Effector CD8-positive, alpha-beta T cell (primary cell): ENCODE measurements at places on chromosomes 5 and 9.

- DNase-seq, result no peak
These were observed 11.0 kb downstream of the RGS3 start for GRCh38 chr9:113474360-113475028.

GRCh38 chr5:171920765-171921391 is 85.6 kb downstream of the FBXW11 start:
- DNase-seq, result no peak

DNA sequence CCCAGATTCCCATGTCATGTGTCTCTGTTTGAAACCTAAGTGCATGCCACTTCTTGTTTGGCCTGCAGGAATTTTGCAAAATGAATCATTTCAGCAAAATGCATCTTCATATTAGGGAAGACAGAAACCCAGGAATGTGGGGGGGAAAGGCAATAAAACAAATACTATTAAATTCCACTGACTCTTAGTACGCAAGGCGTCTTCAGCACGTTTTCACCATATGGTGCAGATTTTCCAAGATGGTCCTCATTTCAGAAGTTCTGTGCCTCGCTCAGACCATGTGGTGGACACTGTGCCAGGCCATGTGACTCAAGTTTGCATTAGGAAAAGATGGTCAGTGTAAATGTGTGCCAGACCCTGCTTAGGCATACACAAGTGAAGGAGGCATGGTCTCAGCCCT is 184.0 kb downstream of the ACTL7B start:
- DNase-seq, result no peak

DNA sequence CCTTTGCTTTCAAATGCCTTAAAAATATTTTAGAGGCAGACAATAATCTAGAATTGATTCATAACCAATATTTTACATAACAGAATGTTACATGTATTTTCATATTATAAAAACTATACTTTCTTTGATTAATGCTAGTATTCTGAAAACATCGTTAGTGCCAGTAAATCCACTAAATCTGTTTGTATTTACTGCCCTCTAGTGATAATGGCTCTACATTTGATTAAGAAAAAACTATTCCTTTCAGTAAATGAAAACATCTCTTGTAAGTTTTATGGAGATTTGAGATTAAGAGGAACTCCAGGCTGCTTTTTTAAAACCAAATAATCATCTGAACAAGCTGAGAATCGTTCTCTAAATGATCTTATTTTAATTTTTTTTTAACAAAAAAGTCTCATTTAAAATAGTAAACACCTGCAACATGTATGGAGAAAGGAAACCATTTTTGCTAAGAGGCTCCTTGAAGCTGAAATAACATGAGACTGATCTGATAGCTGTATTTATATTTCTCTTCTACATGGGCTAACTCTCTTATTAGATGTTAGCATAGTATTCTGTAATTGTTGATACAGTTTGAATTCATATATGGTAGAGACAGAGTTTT is 424.7 kb downstream of the RAB3C start:
- DNase-seq, result no peak

DNA sequence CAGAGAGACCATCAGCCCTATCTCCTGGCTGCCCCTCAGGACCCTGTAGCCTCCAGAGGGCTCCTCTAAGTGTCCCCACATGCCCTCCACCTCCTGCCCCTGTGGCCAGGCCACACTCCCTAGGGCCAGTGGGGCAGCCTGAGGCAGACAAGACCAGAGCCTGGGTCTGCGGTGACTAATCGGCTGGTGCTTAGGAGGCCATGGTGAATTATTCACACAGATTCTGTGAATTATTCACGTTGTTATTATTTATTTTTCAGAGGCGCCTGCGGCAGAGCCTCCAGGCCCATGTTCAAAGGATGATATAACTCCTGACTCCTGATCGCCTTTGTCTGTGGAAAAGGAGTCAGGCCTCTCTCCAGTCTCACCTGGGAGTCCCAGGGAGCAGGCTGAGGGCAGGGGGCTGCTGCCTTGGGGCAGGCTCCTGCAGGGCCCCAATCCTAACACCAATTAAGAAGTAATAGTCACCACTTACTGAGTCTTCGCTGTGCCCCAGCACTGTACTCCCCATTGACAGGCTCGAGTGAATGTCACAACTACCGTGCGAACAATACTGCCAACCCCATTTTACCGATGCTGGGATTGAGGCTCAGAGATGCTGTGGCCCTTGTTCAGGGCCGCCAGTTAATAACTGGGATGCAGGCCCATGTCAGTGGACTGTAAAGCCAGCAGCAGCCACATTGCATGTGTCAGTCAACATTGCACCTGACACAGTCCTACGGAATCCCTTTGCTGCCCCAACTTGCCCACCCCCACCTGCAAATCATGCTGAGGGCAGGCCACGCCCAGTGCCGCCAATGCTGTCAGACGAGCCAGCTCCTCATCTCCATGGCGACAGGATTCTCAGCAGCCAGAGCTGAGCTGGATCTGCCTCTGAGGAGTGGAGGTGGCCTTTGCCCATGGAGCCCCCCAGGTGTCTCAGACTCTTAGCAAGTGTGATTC is 94.9 kb downstream of the PCDH1 start:
- DNase-seq, result no peak

DNA sequence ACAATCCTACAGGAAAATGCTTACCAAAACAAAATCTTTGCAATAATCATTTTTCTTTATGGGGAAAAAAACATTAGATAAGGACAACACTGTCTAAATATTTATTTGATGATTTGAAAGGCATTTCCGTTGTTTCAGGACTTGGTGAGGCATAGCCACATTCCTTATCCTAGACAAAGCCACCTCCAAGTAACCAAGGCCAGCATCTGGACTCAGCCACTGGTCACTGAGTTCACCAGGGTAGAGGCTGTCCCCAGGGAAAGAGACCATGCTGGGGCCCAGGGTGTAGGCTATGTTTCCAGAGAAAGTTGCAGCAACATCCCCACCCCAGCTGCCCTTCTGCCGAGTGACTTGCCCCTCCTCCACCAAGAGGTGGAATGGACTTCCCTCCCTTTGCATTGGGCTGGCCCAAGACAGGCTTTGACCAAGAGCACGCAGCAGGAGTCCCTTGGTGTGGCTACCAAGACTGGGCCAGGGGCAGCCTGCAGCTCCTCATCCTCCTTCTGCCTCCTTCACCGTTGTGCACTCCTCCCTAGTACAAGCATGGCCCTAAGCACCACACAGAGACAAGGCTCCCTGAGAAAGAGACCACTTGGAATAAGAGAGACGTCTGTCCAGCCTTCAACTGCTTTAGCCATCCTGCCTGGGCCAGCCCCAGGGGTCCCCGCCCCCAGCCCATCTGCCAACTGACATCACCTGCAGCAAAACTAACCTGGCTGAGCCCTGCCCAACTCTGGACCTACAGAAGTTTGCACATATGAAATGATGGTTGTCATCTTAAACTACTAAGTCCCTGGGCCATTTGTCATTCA is 68.1 kb upstream of the SPIN1 start:
- no peak for DNase-seq

DNA sequence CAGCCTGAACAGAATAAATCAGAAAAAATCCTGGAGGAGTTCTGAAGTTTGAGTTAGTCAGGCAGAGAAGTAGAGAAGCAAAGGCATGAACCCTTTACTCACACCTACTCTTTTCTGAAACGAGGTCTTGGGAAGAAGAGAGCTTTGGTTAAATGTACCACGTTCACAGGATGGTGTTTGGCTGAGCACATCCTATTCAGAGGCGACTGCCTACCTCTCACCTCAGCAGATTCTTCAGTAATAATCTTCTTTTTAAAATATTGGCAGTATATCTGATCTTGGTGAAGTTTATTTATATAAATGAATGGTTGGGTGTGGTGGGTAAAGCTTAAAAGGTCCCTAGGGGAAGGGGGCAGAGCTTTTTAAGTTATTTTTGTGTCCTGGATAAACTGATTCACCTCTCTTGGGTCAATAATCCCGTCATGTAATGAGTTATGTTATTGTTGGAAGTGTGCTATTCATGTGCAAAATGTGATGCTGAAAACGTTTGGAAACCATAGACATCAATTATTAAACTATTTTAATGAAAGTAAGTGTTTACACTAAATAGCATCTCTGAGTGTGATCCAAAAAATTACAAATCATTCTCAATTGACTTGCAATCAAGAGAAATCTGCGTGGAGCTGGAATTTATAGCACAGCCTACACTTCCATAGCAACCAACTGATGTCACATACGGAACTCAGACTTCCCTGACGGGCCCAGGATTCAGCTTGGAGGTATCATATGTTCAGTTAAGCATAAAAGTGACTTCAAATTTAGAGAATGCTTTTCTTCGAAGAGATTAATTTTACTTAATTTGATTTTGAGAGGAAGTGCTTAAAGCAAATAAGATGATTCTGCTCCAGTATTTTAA is 94.3 kb upstream of the EQTN start:
- DNase-seq, result no peak

DNA sequence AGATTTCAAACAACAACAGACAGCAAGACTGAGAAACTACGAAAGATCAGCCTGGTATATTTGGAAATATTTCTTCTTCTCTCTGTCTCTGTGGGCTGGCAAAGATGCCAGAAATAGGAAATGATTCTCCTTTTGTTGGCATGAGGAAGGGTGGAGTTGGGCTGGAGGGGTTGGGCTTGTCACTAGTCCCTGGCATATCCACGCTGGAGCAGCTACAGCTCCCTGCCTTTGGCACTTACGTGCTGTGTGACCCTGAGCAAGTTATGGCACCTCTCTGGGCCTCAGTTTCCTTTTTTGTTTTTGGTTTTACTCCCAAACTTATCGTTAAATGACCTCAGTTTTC is 354 bp upstream of the KCNMB1 start:
- no peak for DNase-seq

GRCh38 chr9:135858491-135859185 is 48.7 kb downstream of the CAMSAP1 start:
- DNase-seq, result no peak

GRCh38 chr5:93425096-93425495 is 155.9 kb downstream of the NR2F1-AS1 start:
- DNase-seq, result no peak

- DNase-seq, result no peak
These were observed 201.7 kb upstream of the TARS1 start for GRCh38 chr5:33238826-33239695.

DNA sequence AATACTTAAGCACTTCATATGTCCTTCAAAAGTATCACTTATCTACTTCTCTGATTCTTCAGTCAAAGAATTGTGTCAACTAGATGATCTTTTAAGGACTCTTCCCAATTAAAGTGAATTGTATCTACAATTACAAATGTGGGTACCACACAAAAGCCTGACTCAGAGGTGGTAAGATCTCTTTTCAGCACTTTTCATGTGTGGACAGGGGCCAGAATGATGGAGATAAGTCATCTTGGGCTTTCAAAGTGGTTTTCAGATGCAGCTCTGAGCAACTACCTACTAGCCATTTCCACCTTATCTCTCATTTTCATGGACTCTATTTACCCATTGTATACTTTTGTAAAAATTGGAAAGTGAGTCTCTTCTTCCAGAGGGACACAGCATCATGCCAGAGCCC is 8.4 kb downstream of the COX7C start:
- DNase-seq, result no peak

- no peak for DNase-seq
These were observed 390.4 kb upstream of the KIF2A start for GRCh38 chr5:61915646-61916045.

- no peak for DNase-seq
These were observed 27.6 kb upstream of the NREP start for GRCh38 chr5:111784491-111785181.

GRCh38 chr9:116320290-116320689 is 166.7 kb downstream of the PAPPA start:
- DNase-seq, result no peak

GRCh38 chr9:121860744-121861143 is 209.3 kb downstream of the DAB2IP start:
- no peak for DNase-seq

GRCh38 chr5:1763548-1763911 is 36.1 kb downstream of the MRPL36 start:
- peak; percentile 9 for DNase-seq

DNA sequence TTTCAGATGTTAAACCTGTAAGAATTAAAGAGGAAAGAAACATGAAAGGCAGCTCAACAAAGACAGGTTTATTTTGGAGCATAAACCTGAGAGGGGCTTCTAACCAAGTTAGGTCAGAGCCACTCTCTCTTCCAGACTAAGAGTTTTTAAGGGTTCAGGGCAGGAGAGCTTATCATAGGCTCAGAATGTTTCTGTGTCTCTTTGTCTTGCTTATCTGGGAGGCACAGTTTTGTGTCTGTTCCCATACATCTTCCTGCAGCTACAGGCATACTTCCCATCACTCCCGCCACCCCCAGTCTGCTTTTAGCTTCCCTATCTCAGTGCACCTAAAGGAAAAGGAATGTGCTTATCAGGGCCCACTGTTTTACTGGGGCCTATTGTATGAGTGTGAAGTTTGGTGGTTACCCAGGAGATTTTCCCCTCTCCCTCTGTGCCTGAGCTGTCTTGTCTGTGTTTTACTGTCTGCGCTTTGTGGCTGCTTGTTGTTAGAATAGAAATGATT is 21.9 kb downstream of the CD14 start:
- DNase-seq, result no peak

DNA sequence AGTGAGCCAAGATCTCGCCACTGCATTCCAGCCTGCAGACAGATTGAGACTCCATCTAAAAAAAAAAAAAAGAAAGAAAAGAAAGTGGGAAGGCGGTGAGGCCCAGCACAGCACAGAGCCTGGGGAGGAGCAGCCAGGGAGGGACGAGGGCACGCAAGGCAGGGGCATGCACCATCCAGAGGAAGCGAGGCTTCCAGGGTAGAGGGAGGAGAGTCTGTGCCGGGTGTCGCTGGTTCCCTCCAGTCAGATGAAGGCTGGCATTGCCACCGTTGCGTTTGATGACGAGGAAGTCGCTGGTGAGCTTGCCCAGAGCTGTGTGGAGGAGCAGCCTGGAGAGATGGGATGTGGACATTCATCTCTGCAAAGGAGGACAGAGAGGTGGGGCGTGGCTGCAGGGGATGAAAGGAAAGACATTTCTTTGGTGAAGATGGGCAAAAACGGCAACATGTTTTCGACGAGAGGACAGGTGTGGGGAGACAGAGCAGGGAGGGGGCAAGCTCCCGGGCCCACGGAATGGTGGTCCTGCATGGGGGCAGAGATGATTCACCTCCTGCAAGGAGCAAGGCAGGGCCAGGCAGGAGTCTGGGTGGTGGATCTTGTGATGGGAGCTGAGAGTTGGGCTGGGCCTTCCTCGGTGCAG is 18.6 kb upstream of the OLFM1 start:
- no peak for DNase-seq

GRCh38 chr5:145056800-145057199 is 778.3 kb downstream of the PRELID2 start:
- DNase-seq, result no peak

- no peak for DNase-seq
These were observed 2.9 kb downstream of the ARSK start for GRCh38 chr5:95557841-95558240.

DNA sequence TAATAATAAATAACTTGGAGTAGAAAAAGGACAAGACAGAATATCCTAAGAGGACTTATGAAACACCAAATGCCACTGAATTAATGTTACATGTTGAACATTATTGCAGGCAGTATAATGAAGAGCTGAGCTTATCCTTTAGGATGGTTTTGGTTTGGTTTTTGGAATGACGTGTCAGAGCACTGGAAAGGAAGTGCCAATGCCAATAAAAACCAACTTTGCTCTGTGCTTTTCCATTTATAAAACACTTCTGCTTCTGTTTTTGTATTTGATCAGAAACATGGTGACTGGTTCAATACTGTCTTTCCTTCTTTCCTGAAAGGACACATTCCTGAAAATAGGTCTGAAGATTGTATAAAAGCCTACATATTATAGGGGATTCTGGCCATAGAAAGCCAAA is 4.2 kb downstream of the MEGF10 start:
- no peak for DNase-seq

GRCh38 chr9:3879315-3879714 is 353.5 kb upstream of the RFX3 start:
- no peak for DNase-seq

- DNase-seq, result no peak
These were observed 28.2 kb downstream of the C9orf152 start for GRCh38 chr9:110179734-110180133.
